ENCODE measurements at places on chromosomes 3 and 15.

DNA sequence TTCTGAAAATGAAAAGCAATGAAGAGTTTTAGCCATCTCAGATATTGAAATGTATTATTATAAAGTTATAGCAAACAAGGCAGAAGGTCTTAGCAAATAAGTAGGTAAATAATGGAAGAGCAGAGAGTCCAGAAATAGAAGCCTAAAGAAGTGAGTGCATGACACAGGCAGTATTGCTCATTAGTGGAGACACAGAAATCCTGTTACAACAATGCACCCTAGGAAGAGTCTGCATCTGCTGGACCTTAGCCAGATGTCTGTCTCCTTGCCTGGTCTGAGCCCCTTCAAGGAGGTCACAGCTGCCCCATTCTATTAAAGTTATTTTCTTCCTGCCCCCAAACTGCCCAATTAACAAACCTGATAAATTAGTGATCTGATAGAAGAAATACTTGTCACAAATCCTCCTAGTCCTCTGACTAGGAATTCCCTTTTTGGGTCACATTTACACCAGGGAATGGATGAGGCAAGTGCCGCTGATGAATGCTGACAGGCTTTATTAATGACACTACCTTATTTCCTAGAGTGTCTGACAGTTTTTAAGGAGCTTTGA lies 51.9 kb downstream of the HOMER2 start:
- no peak for DNase-seq

GRCh38 chr15:62877276-62877857 lies 165.2 kb upstream of the TPM1 start:
- DNase-seq, result no peak

- no peak for DNase-seq
Observed at GRCh38 chr3:109131276-109131675, 5.2 kb upstream of the C3orf85 start.

- no peak for DNase-seq
Observed at GRCh38 chr3:77536038-77536775, 496.3 kb downstream of the ROBO2 start.

DNA sequence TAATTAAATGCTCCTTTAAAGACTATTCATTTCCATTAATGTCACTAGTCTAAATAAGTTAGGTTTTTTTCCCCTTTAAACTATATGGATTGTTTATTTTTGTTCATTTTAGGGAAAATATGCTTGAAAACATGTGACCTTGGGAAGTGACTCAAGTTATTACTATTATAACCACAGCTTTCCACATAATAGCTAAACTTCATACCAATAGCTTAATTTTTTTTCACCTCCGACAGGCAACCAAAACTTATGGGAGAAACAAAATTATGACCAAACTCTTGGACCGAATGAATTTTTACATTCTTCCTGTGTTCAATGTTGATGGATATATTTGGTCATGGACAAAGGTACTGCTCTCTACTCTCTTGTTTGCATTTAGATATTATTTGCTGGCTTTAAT lies 16.2 kb downstream of the CPA3 start:
- DNase-seq, result no peak

- DNase-seq, result no peak
Observed at GRCh38 chr15:92891533-92892200, 8.5 kb upstream of the CHD2 start.

DNA sequence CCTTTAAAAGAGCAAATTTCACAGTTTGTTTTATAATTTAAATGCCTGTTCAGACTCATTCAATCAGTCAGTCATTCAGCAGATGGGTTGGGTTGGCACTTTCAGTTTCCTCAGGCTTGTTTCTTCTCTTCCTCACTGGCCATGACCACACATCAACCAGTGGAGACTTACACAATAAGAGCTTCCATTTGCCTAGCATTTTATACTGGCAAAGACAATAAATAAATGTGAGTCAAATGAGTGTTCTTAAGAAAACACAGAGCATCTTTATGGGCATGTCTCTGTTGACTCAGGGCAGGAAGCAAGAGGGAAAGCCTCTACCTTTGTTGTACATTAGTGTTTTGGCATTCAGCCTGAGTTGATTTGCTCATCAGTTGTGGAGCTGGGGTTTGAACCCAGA lies 122.6 kb downstream of the EPHB1 start:
- no peak for DNase-seq

- no peak for DNase-seq
Observed at GRCh38 chr3:131223373-131224289, 157.9 kb upstream of the NUDT16 start.

DNA sequence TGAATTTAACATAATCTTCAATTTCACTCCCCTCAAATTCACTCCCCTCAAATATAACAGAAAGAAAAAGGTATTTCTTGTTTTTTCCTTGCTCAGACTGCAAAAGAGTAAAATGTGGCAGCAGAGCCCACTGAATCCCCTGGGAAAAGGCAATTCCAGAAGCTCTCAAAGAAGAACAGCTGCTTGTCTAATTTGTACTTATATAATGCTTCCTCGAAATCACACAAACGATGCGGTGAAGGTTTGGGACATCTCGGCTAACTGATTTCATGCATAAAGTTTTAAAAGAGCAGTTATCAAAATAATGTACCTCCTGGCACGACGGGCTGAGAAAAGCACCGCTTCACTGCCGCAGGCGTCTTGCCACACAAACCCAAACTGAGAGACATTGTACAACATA lies 10.7 kb downstream of the BDH1 start:
- no peak for DNase-seq

GRCh38 chr3:128277378-128278069 lies 124.2 kb downstream of the EEFSEC start:
- peak; percentile 43 for DNase-seq

- no peak for DNase-seq
Observed at GRCh38 chr3:62672270-62672987, 202.8 kb downstream of the CADPS start.

DNA sequence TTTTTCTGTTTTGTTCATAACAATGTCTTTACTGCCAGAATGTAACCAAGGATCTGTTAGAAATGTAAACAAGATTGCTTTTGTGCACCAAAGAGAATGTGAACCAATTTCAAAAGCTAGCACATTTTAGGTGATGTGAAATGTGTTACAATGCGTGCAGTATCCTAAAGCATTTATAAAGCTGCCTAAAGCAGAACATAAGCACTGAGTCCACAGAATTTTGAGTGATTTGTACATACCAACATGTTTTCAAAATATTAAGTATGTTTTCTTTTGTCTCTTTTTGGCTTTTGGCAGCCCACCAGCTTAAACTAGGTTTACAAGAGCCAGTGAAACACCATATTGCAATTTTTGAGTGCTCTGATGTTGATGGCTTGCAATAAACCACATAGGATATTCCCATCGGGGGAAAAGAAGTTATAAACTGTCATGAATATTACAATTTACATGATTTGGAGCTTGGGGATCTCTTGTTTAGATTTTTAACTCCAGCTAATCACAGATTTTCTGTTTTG lies 364.0 kb downstream of the ZIC1 start:
- no peak for DNase-seq

GRCh38 chr3:78888635-78889034 lies 879.2 kb downstream of the ROBO1 start:
- DNase-seq, result no peak

- no peak for DNase-seq
Observed at GRCh38 chr3:171138027-171138426, 111.5 kb upstream of the SLC2A2 start.

- no peak for DNase-seq
Observed at GRCh38 chr15:33700695-33701303, 267.5 kb upstream of the CHRM5 start.

- DNase-seq, result no peak
Observed at GRCh38 chr3:13093687-13094086, 20.5 kb upstream of the IQSEC1 start.

GRCh38 chr3:192923731-192924130 lies 6.1 kb upstream of the MB21D2 start:
- no peak for DNase-seq

All from suprapubic skin (tissue), 4 donors.